Inflammatory macrophage (primary cell): ENCODE measurements at places on chromosomes 12 and 14.
A peak's percentile ranks its signal among the peaks of the same experiment; 100 is the strongest.

DNA sequence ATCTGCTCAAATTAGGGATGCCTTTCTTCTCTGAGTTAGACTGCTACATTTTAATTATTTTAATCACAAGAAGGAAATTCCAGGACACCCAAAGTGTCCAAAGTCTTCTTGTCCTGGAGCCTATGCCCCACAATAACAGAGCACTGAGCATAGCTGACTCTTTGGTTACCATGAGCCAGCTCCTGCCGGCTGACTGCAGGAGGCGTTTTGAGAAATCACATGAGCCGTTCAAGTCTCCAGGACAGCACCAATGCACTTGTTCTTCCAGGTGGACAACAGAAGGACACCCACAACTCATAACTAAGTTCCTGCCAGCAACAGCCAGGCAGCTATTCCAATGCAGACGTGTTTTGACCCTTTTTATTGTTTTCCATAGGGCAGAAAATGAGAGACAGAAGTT, 46.0 kb upstream of the SRSF5 start:
- DNase-seq: no peak

- no peak for DNase-seq
Observed at GRCh38 chr12:563787-564298, 99.4 kb downstream of the NINJ2 start.

DNA sequence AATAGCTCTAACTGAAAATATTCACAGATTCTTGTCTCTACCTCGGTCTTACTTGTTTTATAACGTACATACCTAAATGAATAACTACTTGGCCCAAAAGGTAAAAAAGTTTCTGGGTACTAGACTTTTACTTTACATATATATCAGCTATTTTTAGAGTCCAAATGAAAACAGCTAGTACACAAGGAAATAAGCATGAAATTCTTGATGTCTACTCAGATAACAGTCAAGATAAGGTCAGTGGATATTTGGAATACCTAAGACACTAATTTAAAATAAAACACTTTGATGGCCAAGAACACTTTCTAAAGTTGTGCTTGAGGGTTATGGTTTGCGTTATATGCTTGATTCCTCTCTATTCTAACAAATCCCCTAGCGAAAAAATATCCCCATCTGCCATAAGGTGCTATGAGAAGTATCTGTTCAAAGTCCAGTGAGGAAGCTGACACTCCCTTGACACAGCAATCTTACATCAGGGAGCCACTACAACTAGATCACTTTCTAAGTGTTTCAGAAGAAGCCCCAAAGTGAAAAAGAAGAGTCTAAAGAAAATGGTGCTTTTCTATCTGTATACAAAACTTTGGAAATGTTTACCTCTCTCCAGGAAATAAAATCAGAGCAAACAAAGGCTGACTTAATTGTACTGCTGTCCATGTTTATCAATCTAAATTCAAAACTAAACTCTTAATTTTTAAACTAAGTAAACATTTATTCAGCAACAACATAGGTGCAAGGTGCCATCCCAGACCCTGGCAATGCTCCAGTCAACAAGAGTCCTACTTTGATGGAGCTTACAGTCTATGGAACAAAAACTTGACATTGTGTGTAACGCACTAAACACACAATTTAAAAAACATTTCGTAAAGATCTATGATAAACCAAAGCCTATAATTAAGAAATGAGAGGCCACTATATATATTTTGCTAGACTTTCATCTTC, 11.7 kb downstream of the PTPN21 start:
- no peak for DNase-seq

GRCh38 chr12:30580344-30580743, 115.3 kb downstream of the IPO8 start:
- DNase-seq: no peak

DNA sequence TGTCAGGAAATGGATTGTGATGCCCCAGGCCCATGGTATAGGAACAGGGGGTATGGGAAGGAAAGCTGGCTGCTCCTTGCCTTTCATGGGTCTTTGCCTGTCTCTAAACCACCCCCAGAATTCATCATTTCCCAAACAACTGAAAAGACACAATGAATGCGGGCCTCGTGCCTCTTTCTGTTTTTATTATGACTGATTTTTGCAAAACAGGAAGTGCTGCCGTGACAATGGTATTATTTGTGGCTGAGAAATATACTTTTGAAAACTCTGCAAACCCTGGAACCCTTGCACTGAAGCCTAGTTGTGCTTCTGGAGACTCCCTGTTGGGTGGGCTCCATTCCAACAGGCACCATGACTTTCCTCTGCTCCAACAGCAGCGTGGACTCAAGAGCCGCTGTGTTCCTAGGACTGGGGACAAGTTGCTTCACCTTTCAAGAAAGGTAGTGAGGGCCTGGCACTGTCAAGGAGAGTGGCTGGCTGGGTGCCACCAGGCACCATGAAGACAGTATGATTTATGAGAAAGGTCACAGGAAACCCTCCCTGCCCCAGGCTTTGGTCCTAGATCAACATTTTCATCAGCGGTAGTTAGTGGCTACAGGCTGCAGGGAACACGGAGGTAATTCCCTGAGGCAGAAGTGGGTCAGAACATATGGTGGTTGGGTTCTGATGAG, 4.8 kb upstream of the DGLUCY start:
- DNase-seq: peak; percentile 45

DNA sequence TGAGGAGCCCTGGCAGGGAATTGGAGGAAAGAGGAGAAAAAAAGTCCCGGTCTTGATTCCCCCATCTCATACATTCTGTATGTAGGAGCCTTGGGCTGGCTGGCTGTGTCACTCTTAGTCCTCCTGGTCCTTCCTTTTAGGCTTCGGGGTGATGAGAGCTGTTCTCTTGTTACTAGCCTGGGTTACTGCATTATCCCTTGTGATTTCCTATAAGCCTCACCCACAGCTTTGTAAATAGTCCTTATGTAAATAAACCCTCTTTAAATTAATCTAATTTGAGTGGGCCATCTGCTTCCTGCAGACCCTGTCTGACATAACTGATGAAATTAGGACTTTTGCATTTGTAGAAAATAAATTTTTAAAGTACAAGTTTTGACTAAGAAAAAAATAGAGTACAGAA, 19.2 kb downstream of the DNM1L start:
- DNase-seq: no peak

GRCh38 chr14:20971705-20972021, 16.4 kb downstream of the RNASE2 start:
- DNase-seq: no peak

GRCh38 chr12:14689996-14690395, 6.4 kb downstream of the GUCY2C start:
- no peak for DNase-seq

DNA sequence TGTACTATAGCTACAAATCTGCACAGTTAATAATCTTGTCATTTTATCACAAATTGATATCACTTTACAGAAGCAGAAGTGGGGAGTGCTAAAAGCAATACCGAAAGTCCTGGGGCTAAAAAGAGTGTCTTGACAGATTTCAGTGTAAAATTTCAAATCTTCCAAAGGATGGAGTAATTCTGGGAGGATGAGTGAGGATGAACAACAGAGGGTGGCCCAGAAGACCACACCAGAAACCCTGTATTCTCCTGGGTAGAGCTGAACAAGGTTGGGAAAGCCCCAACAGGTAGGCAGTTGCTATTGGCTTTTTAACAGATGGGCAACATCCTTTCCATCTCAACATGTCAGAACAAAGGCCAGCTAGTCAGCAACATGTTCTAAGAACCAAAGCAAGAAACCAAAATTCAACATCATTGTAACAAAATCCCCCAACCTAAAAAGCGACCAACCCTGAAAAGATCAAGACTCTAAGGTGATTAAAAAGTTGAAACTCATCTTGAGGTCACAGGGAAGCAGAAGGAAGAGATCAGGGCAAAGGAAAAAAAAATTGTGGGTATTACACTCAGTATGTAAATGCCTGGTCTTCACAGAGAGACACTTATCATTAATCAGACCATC, 38.8 kb downstream of the CBX5 start:
- no peak for DNase-seq

DNA sequence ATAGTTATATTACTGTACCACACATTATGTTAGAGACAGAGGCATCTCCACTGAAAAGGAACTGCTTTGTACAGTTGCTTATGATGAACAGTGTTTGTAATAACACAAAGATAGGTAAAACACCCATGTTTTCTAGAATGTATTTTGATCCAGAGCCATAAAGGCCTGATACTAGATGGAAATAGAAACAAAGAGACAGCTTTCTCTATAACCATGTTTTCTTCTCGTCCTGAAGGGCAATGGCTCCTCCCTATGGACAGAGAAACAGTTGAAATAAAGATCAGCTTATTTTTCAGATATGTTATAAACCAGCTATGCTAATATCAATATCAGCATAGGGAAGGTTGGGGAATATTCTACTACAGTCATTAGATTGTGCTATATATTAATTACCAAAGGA, 109.2 kb downstream of the ATXN7L3B start:
- no peak for DNase-seq

- DNase-seq: no peak
Observed at GRCh38 chr14:56953884-56954283, 143.6 kb upstream of the OTX2 start.

GRCh38 chr14:91063119-91063518, 2.7 kb upstream of the RPS6KA5 start:
- peak; percentile 37 for DNase-seq

DNA sequence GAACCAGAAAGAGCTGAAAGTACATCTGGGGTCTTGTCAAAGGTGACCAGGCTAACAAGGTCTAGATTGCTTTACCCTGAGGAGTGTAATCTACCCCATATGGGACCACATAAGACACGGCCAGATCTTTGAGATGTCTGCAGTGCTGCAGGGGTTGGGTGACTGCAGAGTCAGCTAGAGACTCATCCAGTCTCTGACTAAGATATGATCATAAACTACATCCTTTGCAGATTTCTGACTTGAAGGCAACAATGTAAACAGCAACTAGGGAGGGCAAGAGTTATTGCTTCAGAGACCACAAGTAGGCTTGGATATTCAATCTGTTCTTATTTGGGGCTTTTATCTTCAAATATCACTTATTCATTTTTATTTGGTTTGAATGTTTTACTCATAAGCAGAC, 1080.5 kb upstream of the FOXG1 start:
- DNase-seq: no peak

GRCh38 chr14:102223682-102224081, 81.3 kb downstream of the MOK start:
- DNase-seq: no peak

DNA sequence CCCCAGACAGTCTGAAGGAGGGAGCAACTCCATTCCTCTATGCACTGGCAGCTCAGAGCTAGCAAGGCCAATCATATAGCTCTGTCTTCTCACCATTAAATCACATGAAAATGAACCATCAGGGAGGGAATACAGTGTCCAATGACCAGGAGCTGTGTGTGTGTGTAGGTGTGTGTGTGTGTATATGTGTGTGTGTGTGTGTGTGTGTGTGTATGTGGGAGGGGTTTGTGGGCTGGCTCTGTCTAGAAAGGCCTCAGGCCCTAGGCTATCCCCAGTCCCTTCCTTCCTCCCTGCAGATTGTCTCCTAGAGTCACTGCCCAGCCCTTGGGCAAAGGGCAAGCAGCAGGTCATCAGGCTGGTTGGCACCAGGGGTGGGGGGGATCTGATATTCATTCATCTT, 5.7 kb upstream of the SUSD6 start:
- peak; percentile 75 for DNase-seq

GRCh38 chr14:31489691-31490090, 1.9 kb upstream of the GPR33 start:
- DNase-seq: peak; percentile 49

- no peak for DNase-seq
Observed at GRCh38 chr12:57940915-57941164, 527 bp upstream of the ATP23 start.

- DNase-seq: no peak
Observed at GRCh38 chr14:61476105-61476753, 154.8 kb downstream of the PRKCH start.

GRCh38 chr14:75531256-75531655, 9.0 kb downstream of the BATF start:
- DNase-seq: no peak

DNA sequence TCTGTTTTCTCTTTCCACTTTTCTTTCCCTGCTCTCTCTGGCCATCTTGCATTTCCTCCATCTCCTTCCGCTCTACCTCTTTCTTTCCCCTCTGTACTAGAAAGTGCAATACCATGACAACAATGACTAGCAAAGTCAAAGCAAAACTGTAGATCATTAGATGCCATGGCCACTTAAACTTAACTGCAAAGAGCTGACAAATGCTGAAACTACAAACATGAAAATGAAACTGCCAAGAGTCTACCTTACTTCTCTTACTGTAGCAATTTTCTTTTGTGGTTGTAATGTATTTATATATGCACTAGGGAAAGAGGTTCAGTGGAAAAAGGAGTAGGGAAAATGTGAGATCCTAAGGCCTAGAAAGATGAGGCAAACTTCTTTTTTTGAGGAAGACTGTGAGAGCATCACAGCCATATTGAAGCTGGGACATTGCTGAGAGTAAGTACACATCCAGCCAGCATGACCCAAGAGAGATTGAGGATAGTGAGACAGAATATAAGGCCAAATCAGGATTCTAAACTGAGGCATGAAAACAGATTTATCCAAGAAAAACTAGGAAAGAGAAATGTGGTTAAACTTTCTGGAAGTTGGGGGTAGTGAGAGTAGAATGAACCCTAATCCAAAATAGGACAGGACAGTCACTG, 276.6 kb upstream of the NAV3 start:
- no peak for DNase-seq

DNA sequence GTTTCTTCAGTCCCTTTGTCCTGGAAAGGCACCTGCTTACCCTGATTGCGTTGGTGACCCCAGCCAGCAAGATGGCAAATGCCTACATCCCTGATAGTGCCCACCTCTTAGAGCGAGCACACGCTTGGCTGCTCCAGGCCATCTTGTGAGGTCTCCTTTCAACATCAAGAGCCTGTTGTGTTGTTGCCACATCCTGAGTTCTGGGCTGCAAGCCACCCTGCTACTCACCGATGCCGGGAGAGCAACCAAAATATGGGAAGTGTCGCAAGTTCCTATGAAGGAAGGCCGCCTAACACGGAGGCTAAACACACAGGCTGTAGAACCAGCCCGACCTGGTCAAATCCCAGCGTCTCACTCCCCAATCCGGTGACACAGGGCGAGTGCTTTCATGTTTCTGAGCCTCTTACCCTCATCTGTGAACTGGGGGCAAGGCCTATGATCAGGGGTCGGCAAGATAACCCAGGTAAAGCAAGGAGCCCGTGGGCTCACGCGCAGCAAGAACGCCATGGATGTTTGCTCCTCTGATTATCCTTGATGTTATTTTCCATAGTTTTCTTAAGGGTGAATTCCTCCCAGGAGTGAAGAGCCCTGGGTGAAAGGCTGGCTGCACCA, 98.4 kb downstream of the LGMN start:
- DNase-seq: peak; percentile 98

GRCh38 chr14:21109377-21110138, 8.7 kb downstream of the TMEM253 start:
- no peak for DNase-seq

- DNase-seq: peak; percentile 72
Observed at GRCh38 chr12:6747216-6747615, 5.7 kb downstream of the MLF2 start.

DNA sequence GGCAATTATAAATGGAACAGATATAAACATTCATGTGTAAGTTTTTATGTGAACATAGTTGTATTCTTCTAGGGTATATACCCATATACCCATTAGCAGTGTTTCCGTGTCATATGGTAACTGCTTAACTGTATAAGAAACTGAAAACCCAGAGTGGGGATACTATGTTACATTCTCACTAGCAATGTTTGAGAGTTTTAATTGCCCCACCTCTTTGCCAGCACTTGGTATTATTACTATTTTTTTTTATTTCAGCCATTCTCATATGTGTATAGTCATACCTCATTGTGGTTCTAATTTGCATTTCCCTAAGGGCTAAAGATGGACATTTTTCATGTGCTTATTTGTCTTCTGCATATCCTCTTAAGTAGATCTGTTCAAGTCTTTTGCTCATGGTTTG, 28.7 kb upstream of the ITPR2 start:
- DNase-seq: no peak

GRCh38 chr12:128091951-128092382, 175.0 kb upstream of the TMEM132C start:
- no peak for DNase-seq
